ENCODE measurements at places on chromosomes 3 and 15. TPM values are rescaled to one million over a fixed set of nuclear protein-coding genes. Genes with fewer than 3 reads are reported as not detected.

The IGF1R gene
- 17.5 TPM for polyA plus RNA-seq

GRCh38 chr15:98954411-98954810 lies 53.2 kb downstream of the PGPEP1L start:
- peak; percentile 74 for DNase-seq

DNA sequence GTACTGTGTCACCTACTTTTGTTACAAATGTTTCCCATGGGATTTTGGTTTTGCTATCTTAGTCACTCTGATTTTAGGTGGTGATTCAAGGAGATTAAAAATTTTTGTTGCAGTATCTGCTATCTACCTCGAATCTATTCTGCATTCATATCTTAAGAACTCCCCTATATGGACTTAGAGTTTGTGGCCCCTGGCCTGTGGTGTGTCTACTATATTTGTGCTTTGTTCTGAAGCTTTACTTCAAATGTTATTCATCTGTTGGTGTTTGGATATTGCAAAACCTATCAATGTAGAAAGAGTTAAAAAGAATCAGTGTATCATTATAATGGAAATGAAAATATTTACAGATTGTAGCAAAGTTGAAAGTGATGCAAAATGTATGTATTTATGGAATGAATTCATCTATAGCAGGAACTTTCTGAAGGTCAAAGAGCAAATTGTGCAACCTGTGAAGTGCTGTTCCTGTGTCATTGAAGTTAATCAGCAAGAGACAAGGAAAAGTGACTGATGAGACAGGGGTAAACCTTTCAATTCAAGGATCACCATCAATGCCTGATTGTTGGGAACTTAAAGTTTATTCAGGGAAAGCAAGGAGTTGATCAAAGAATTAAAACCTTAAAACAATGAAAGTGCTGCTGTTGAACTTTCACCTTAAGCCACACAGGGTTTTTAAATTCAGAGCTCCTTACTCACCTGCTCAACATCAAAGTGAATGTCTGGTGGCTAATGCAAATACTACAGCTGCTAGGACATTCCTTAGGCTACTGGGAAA lies 71.0 kb downstream of the SLMAP start:
- DNase-seq = no peak

GRCh38 chr3:32913790-32914446 lies 37.5 kb upstream of the CCR4 start:
- DNase-seq = peak; percentile 22

DNA sequence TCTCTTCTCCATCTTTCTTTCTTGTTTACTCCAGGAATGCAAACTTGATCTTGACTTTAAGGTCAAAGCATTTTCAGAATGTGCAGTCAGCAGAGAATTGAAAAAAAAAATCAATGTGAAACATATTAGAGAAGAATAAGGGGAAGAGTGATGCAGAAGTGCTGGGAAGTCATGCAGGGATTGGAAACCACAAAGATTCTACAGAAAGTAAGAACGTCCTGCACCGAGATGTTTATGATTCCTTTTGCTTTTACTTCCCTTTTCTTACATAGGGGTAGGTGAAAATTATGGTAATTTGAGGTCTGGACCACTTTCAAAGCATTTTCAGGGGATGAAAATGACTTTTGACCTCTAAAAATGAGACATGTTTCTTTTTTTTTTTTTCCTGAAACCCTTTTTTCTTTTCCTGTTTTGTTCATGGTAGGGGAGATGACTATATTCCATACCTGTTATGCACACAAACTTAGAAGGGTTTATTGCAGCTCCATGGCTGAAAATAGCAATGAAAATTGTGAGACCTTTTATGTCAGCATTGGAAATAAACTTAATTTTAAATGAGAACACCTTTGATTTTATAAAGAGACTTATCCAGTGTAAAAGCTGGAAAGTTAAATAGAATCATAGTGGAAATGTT lies 623.5 kb upstream of the TBL1XR1 start:
- peak; percentile 58 for DNase-seq

The MUSTN1 gene
- 96.2 TPM for polyA plus RNA-seq

- DNase-seq = no peak
Observed at GRCh38 chr3:45537616-45537969, 57.0 kb upstream of the LIMD1 start.

The TNFSF10 gene
- 10.9 TPM for polyA plus RNA-seq

The STX19 gene
- polyA plus RNA-seq = 0.18 TPM
